ENCODE measurements at places on chromosomes 3 and 15.
A peak's percentile ranks its signal among the peaks of the same experiment; 100 is the strongest.

- DNase-seq: no peak
Measured at GRCh38 chr15:63380151-63380807, 1.4 kb downstream of the CA12 start.

DNA sequence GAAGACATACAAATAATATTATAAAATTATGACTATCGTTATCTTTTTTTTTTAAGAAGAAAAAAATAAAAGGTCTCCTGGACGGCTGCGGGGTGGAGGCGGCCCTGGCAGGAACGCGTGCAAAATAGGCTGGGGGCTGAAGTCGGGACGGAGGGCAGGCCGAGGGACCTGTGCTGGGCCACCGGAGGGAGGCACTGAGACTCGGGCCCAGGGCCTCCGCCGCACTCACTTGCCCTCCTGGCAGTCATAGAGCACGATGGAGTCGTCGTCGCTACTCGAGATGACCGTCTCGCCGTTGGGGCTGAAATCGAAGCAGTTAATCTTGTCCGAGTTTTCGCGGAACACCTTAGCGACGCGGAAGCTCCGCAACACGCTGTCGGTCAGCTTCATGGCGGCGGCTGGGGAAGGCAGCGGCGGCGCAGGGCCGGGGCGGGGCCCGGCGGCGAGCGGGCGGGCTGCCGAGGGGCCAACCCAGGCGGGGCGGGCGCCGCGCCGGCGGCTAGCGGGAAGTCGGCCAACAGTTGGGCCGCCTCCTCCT is 408 bp downstream of the WDR82 start:
- DNase-seq: peak; percentile 42

DNA sequence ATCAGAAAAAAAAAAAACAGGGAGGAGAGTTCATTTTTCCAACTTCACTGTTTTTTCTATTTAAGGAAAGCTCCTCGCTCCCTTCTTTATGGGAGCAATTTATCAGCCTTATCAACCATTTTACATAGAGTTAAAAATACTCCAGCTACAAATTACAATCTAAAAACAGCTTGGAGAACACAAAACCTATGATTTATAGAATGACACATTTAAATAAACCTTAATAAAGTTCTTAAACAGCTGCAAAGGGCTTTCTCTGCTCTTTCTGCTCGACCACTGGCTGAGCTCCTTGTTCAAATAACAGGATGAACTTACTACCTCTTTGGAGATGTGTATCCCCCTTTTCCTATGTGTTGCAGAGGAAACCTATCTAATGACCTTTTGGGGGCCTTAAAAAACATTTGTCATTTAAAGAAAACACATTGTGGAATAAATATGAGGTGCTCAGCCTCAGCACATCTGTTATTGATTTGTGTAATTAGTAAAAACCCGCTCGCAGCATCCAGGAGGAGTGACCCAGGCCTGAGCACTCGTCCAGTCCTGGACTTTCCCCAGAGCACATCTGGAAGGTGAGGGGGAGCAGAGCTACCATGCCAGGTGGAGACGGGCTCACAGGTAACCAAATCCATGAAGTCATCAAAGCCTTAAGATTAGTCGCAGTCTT is 231.2 kb downstream of the ATP8B4 start:
- no peak for DNase-seq

DNA sequence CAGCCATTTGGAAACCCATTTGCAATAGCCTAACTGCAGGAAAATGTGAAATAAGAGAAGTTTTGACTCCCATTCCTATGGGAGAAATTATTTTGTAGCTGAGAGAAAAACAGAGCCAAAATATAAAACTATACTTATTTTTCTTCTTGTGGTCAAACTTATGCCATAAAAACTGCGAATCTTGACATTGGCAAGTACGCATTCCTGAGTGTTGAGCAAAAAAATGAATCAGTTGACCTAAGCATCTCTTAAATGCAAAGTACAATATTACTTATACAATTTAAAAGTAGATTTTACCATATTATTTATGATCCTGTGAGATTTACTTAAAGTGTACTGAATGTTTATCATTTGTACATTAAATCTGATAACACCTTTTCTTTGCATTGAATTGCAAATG is 50.1 kb upstream of the CMC1 start:
- no peak for DNase-seq

DNA sequence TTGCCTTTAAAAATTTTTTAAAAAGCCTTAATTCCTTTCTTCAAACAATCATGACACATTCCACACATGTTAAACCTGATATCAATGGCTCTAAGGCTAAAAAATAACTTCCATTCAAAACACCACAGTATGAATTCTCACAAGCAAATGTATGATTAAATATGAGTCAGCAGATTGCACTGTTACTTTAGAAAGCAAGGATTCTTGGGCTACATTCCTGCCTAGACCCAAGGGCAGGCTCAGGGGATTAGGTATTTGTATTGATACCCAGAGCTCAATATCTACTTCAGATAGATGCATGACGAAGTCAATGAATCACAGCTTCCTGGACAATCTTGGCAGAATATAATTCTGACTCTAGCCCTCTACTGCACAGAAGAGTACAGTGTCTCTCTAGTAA is 65.7 kb downstream of the RARB start:
- no peak for DNase-seq

GRCh38 chr3:117059956-117060270 is 350.3 kb downstream of the TUSC7 start:
- DNase-seq: peak; percentile 12

DNA sequence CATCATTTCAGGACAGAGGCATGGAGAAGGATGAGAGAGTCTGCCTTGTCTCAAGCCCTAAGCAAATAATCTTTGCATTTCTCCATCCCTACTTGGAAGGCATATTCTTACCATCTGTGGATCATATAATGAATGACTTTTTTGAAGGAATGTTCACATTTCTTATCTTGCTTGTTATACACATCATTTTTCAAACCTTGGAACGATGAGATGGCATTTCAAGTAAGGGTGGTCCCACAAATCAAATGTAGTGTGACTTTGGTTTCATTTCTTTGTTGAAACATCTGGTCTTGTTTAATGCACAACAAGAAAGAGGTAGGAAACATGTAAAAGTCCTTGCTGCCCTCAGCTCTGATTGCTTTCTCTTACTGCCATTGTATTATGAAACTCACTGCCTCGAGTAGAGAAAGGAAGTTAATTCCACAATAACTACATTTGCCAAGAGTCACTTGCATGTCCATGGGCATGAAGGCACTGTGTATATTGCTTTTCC is 32.1 kb downstream of the RBMS3 start:
- no peak for DNase-seq

GRCh38 chr3:16090024-16090423 is 84.5 kb upstream of the GALNT15 start:
- DNase-seq: no peak

DNA sequence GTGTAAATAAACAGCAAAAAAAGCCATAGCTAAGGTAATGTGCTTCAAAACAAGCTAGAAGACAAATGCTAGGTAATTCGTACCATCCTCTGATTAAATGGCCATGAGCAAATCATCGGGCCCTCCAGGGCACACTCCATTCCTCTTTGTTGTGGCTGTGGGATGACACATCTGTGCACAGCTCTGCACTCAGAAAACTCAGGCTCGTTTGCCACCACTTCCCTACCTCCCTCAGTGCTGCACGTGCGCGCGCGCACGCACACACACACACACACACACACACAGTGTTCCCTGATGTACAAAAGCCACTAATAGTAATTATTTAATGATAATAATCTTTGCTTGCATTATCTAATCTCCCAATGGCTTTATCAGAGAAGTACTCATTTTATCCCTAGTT is 336.6 kb downstream of the FEZF2 start:
- no peak for DNase-seq

DNA sequence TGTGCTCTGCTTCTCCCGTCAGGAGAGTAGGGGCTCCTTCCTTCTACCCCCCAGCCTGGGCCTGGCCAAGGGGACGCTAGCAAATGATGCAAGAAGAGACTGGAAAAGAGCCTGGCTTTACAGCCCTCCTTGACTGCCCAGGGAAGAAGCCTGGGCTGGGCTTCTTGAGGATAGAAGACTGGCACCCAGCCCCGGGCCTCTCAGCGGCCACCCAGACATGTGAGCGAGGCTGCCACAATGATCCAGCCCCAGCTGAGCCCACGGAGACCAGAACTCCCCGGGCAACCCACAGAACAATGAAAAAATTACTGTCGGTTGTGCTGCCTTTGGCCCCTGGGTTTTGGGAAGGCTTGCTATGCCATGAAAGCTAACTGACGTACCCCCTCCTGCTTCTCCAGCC is 100.6 kb upstream of the PRR20G start:
- no peak for DNase-seq

DNA sequence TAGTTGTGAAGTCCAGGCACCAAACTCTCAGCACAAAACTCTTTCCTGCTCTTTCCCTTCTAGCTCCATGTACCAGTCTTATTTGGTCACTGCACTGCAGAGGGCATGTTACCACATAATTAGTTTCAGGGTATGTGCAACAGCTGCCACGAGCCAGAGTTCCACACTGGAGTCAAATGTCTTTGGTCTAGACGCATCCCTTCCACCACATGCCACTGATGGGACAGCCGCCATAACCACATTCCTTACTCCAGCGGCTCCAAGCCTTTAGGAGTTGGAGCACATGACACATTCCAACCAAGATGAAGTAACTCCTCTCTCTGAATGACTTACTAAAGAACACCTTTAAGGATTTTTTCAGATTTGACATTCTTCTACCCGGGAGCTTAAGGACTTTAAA is 153.4 kb downstream of the ERC2 start:
- DNase-seq: no peak

GRCh38 chr3:42032693-42033349 is 58.3 kb upstream of the TRAK1 start:
- peak; percentile 97 for DNase-seq

- no peak for DNase-seq
Measured at GRCh38 chr3:141530415-141530768, 43.6 kb downstream of the RASA2 start.

- DNase-seq: no peak
Measured at GRCh38 chr3:44666346-44666745, 17.8 kb downstream of the ZNF35 start.

DNA sequence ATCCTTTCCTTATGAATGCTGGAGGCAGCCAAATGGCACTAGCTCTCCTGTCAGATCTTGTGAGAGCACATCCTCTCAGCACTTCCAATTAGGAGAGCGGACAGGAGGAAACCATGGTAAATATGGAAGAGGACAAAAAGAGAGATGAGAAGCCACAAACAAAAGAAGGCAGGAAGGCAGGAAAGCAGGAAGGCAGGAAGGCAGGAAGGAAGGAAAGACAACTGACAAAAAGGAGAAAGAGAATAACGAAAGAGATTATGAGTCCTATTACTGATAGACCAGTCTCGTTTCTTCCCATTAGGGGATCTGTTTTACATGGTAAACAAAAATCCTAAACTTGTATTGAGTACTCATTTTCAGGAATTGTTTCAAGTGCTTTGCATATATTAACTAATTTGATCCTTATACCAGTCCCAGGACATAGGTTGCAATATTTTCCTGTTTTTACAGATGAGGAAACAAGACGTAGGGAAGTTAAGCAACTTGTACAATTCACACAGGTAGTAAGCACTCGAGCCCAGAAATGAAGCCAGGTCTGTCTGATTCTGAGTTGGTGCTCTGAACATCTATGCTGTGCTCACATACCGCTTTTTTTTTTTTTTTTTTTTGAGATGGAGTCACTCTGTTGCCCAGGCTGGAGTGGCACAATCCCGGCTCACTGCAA is 4.2 kb downstream of the BCL2A1 start:
- no peak for DNase-seq

GRCh38 chr3:107211608-107212007 is 165.6 kb upstream of the CCDC54 start:
- no peak for DNase-seq

GRCh38 chr15:63458794-63459395 is 45.5 kb upstream of the USP3 start:
- no peak for DNase-seq

DNA sequence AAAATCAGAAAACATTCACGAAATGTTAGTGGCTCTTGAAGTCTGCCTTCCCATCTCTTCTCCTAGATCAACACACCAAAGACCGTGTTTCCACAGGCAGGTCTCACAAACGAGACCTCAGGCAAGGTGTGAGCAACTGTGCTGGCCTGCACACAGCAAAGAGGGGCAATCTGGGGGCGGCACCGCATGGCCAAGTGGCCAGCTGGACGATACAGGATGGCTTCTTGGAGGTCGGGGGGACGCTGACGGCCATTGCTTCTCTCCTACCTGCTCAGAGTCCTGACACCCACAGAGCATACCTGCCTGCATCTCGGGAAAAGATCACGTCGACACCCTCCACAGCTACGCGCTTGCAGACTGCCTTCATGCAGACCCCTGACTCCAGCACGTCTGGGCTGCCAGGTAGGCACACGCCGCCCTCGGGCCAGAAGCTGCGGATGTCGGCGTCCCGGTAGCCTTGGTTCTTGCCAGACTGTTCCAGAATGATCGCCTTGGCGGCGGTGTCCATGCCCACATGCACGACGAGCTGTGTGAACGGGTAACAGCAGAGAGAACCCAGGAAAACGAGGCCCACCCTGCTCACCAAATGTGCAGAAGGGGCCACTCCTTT is 38.4 kb downstream of the PGPEP1L start:
- DNase-seq: no peak

- peak; percentile 70 for DNase-seq
Measured at GRCh38 chr15:85479071-85479647, 98.8 kb downstream of the AKAP13 start.

DNA sequence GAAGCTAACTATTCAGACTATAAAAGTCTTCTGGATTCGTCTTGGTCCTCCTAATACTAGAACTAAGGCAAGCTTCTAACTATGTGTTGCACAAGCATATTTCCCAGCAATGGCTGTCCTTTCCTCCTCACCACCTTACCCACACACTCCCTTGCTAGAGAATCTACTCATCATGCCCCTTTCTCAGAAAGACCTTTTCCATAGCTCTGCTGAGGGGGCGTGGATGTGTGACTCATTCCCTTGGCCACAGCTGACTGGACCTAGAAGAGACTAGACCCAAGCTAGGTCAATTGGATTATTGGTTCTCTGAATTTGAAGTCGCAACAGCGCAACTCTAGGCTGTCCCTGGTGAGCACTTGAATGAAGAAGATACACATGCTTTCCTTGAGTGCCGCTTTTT is 47.1 kb downstream of the ERC2 start:
- DNase-seq: no peak

- no peak for DNase-seq
Measured at GRCh38 chr15:78996894-78997275, 52.0 kb upstream of the CTSH start.
